ENCODE measurements at places on chromosomes 16 and 17.

- no peak for DNase-seq
These were observed 12.1 kb downstream of the TBX4 start for GRCh38 chr17:61464130-61464842.

DNA sequence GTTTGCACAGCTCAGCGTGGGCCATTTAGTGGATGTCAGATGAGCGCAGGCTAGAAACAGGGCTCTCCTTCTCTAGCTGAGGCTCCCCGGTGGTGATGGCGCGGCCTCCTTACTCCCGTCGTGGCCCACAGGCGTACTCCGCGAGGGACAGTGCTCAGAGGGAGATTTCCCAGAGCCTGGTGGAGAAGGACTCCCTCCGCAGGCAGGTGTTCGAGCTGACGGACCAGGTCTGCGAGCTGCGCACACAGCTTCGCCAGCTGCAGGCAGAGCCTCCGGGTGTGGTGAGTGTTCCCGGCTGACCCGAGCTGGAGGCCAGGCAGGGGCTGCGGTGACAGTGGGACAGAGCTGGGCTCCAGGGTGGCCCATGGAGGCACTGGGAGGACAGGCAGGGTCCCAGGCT is 21.4 kb downstream of the CARD14 start:
- DNase-seq: no peak

- DNase-seq: no peak
These were observed 7.7 kb downstream of the FBXL20 start for GRCh38 chr17:39393736-39394135.

- DNase-seq: peak; percentile 49
These were observed 76.3 kb downstream of the GAS7 start for GRCh38 chr17:10121971-10122707.

DNA sequence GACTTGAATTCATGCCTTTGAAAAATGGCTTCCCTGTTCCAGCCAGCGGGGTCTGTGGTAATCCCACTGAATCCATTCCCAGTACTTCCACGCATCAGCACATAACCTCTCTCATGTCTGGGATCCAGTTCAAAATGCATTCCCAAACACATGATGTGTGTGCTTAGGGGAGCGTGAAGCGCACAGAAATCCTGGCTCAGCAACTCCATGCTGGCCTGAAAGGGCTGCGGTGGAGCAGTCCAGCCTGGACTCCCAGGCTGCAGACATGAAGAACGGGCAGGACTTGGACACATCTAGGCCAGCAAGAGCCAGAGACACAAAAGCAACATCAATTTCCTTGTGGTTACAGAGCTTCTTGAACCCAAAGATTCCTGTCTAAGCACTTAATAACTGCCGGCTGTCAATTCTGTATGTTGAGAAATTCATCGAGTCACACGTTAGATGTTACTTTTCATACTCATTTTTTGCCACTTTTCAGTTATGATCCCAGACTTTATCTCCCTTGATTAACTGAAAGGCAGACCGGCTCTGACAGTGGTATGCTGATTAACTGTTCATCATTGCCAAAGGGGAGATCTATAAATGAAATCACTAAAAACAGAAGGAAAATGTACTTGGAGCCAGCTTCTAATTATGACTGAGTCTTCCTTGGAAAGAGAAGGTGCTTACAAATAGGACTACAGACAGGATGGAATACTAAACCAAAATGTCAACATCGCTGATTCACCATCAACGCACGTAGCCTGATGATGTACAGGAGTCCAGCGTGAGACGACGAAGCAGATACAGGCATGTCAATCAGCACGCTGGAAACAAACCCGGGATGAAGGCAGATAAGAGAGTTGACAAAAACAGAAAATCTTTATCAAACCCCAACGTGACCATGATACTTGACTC is 23.0 kb downstream of the NSMCE1 start:
- peak; percentile 79 for DNase-seq

DNA sequence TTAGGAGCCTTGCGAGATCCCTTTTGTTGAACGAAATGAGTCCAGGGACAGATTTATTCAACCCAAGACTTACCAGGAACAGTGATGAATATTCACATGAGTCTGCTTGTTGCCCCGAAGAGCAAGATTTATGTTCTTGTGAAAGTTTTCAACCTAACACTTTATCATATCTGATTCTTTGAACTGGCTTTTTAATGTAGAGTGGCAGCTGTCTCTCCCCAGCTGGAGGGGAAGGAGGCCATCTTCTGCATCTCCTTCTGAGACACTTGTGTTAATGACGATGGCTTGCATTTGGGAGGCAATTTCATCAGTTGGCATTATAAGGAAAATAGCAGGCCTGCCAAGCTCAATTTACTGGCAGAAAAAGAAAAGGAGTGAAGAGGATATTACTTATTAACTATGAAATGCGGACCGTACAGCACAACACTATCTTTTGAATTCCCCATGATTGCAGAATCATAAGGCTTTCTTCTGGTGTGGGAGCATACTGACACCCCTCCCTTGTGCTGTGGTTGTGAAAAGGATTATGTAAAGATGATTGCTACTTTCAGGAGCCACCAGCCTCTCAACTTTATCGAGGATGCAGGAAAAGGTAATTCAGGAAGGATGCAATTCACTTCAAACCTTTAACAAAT is 35.7 kb downstream of the SMARCE1 start:
- DNase-seq: no peak

DNA sequence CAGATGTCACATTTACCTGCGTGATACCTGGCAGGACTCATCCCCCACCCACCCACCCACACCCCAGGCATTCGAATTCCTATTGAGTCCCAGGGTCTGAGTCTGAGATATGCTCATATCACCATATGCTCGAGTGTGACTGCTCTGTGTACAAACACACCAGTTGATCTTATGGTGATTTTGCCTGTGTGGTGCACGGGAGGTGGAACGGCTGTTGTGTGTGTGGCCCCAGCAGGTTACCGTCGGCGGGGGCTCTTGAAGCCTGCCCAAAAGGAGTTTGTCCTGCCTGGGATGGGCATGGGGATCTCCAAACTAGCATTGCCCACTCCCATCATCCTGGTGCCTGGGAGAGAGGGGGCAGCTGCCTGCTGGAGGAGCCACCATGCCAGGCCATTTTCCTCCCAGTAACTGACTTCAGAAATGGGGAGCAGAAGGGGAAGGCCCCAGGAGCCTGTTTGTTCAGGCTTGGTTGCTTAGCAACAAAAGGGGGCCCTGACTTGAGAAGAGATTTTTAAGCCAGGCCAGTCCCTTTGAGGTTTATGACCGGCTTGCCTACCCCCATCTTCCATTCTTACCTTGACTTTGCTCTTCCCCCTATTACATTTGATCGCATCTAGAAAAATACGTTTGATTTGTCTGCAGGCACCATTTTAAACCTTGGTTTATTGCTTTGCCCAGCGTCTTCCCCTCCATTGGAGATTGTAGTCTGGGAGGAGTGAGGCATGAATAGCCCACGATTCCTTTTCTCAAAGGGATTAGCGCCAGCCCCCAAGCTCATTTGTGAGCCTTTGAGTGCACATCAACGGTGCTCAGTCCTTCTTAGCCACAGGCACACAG is 217.7 kb downstream of the CCDC182 start:
- DNase-seq: no peak

GRCh38 chr17:16294560-16294959 is 58.7 kb downstream of the CENPV start:
- DNase-seq: no peak

GRCh38 chr17:78168903-78169793 is 767 bp downstream of the SYNGR2 start:
- peak; percentile 30 for DNase-seq

- DNase-seq: no peak
These were observed 557.7 kb downstream of the MAF start for GRCh38 chr16:79042886-79043285.

- no peak for DNase-seq
These were observed 36.6 kb downstream of the LMF1 start for GRCh38 chr16:934178-934577.

DNA sequence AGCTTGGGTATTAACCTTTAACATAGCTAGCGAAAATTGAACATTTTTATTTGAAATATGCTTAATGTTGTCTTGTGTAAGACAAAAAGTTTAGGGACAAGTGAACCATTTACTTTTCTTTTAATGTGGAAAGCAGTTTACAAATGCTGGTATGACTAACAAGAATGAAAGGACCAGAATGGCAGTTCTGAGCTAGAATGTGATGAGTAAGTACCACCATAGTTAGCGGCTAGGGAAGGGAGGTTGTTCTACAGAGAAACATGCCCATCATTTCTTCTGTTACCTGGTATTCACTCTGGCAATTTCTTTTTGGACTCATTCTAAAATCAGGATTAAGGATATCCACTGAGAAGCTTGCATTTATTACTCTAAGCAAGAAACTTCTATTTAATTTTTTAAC is 121.1 kb downstream of the WWOX start:
- DNase-seq: no peak

GRCh38 chr17:17723354-17724261 is 42.4 kb downstream of the RAI1 start:
- peak; percentile 89 for DNase-seq

DNA sequence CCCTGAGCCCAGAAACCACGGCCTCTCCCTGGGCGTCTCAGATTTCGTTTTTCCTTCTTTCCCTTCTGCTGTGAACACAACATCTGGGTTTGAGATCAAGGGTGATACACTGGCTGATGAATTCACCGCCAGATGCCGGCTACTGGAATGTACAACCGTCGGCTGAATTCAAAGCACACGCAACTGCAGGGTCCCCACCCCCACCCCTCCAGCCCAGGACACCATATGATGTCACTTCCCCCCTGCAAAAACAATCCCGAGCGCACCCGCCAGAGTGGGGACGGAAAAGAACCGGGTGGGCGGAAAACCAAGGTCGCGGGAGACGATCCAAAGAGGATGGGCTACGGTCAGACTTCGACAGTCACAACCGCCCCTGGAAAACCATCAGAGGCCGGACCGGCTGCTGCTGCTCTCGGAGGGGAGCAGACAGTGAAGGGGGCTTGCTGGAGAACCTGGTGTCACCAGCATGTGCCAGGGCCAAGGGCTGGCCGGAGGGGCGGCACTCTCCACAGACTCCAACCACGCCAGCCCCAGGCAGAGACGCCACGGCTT is 23.3 kb downstream of the CEP295NL start:
- DNase-seq: peak; percentile 95

DNA sequence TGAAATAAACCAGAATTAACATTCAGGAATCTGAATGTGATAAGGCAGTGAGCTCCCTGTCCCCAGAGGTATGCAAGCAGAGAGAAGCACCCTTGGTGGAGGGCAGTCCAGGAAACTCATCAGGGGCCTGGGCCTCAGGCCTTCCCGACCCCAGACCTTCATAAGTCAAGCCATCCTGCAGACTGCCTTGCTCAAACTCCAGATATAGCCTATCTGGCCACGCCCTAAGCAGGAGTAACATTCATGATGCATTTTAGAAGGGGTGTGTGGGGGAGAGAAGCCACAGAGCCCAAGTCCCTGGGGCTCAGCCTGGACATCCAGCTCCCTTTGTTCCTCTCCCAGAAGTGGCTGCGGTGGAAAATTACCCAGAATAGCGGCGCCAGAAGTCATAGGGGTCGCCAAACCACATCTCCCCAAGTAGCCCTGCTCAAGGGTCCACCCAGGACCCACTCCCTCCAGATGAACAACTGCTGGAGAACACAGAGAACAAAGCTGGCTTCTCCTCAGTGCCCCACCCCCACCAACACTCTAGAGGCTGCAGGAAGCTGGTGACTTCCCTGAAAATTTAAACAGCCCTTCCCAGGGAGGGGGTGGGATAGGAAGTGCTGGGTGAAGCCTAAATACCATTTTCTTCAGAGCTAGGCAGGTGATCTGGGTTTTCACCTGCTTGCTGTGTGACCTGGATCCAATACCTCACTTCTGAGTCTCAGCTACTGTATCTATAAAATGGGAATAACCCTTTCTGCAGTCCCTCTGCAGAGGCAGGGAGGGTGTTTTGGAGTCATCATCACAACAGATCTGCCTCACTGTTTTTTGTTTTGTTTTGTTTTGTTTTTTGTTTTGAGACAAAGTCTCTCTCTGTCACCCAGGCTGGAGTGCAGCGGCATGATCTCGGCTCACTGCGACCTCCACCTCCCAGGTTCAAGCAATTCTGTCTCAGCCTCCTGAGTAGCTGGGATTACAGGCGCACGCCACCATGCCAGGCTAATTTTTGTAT is 1.5 kb upstream of the SREBF1 start:
- peak; percentile 66 for DNase-seq

- no peak for DNase-seq
These were observed 157.9 kb downstream of the TOX3 start for GRCh38 chr16:52389045-52389444.

- DNase-seq: no peak
These were observed 87.0 kb upstream of the MAF start for GRCh38 chr16:79687249-79688130.

GRCh38 chr17:42404326-42405055 is 16.2 kb upstream of the STAT3 start:
- DNase-seq: no peak

GRCh38 chr17:3667366-3668278 is 756 bp downstream of the TAX1BP3 start:
- peak; percentile 94 for DNase-seq

GRCh38 chr16:67277999-67278772 is 1.1 kb upstream of the PLEKHG4 start:
- DNase-seq: peak; percentile 92

GRCh38 chr16:72434159-72434558 is 262.2 kb upstream of the PMFBP1 start:
- DNase-seq: peak; percentile 33

- no peak for DNase-seq
These were observed 41.0 kb downstream of the C16orf95 start for GRCh38 chr16:87276091-87276701.

- DNase-seq: peak; percentile 47
These were observed 38.5 kb downstream of the IGF2BP1 start for GRCh38 chr17:49035470-49036269.

DNA sequence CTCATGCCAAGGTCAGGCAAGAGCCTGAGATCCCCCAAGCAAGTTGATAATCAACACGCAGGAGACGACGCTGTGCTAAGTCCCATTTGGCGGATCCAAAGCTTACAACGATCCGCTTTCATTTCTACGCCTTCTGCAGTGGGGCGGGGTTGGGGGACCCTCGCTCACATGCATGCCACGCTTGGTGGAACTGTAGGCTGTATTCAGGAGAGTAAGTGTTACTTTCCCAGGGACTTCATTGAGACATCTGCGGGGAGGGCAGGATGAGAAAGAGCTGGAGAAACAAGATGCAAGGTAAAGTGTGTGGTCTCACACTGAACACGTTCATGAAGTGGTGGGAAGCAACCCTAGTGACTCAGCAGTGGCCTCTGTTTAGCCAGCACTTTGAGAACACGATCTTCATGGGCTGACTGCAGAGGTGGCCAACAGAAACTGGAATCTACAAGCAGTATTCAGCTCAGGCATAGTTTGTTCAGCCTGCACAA is 100.5 kb downstream of the XYLT1 start:
- peak; percentile 68 for DNase-seq

All from fibroblast of skin of right biceps (primary cell).